Mesothelial cell of epicardium (in vitro differentiated cells): ENCODE measurements at places on chromosomes 13 and 19.
A peak's percentile ranks its signal among the peaks of the same experiment; 100 is the strongest.

DNA sequence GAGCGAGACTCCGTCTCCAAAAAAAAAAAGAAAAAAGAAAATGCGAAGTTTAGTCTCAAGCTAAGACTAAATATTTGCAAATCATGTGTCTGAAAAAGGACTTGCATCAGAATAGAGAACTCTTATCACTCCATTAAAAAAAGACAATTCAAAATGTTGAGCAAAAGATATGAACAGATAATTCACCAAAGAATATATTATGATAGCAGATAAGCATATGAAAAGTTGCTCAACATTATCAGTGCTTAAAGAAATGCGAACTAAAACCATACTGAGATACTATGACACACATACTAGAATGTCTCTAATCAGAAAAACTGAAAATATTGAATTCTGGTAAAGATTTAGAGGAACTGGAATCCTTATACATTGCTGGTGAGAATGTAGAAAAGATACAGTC is 38.7 kb upstream of the SACS start:
- H3K4me3 ChIP-seq: no peak overlapping the region
- H3K36me3 ChIP-seq: peaks cover 2% of the 10 kb centered on the region
- peaks cover 53% of the 10 kb centered on the region for H3K4me1 ChIP-seq
- no peak for DNase-seq
- no peak overlapping the region for H3K27ac ChIP-seq

- H3K36me3 ChIP-seq: no peaks in the 10 kb centered on the region
- H3K27me3 ChIP-seq: no peaks in the 10 kb centered on the region
- H3K27ac ChIP-seq: no peak overlapping the region
Measured at GRCh38 chr13:114140906-114141250, 8.5 kb upstream of the RASA3 start.

- no peak overlapping the region for H3K27ac ChIP-seq
- peaks cover 2% of the 10 kb centered on the region for H3K4me1 ChIP-seq
- no peak for DNase-seq
Measured at GRCh38 chr19:757811-758668, 7.1 kb downstream of the MISP start.

GRCh38 chr19:21767065-21767800 is at the start of gene ZNF100:
Gene ZNF100 (minus strand): TSS chr19:21767579. CDS start chr19:21767429, 150 bp downstream.
- H3K27ac ChIP-seq: peak within 1 kb of the TSS; percentile 96
- H3K36me3 ChIP-seq: peaks cover 25% of the 10 kb centered on the region
- peak; percentile 71 for DNase-seq
- peak within 1 kb of the TSS; percentile 92 for H3K4me3 ChIP-seq
- no peaks in the 10 kb centered on the region for H3K27me3 ChIP-seq

- H3K27ac ChIP-seq: peak overlapping the region; percentile 78
- peaks cover 22% of the 10 kb centered on the region for H3K4me1 ChIP-seq
- H3K27me3 ChIP-seq: no peaks in the 10 kb centered on the region
- peak; percentile 41 for DNase-seq
- peak overlapping the region; percentile 90 for H3K4me3 ChIP-seq
- peaks cover 11% of the 10 kb centered on the region for H3K36me3 ChIP-seq
Measured at GRCh38 chr13:72726726-72727416, 558 bp downstream of the MZT1 start.

GRCh38 chr13:32092496-32092895 is 60.9 kb downstream of the FRY start:
- H3K27ac ChIP-seq: no peak overlapping the region
- H3K27me3 ChIP-seq: no peaks in the 10 kb centered on the region
- DNase-seq: no peak
- no peak overlapping the region for H3K4me3 ChIP-seq
- no peaks in the 10 kb centered on the region for H3K36me3 ChIP-seq

- H3K4me3 ChIP-seq: peak overlapping the region; percentile 38
- peaks cover 21% of the 10 kb centered on the region for H3K4me1 ChIP-seq
- no peaks in the 10 kb centered on the region for H3K36me3 ChIP-seq
- H3K27me3 ChIP-seq: no peaks in the 10 kb centered on the region
Measured at GRCh38 chr19:1106841-1107660, 3.3 kb downstream of the GPX4 start.
